ENCODE measurements at places on chromosomes 1 and 21.

DNA sequence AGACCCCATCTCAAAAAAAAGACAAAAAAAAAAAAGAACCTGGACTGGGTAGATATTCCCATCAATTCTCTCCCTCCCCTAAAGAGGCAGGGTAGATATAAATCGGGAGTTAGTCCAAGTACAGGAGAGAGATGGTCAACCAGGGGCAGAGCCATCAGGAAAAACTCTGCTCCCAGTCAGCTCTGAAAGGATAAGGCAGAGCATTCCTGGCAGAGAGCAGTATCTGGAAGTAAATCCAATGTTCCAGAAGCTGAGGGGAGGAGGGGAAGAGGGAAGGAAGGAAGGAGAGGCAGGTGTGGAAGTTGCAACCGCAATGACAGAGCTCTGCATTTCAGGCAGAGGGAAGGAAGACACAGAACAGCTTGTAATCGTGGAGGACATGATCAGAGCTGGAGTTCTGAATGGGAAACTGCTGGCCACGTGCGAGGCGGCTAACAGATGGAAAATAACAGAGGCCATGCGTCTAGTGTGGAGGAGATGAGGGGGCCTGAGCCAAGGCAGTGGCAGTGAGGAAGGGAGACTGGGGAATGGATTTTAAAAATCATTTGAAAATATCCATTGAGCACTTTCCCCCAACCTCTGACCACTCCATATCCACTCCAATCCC, 15.3 kb upstream of the VWA5B1 start:
- no peak for DNase-seq

- no peak for DNase-seq
These were observed 7.4 kb downstream of the LDLRAP1 start for GRCh38 chr1:25550683-25551310.

DNA sequence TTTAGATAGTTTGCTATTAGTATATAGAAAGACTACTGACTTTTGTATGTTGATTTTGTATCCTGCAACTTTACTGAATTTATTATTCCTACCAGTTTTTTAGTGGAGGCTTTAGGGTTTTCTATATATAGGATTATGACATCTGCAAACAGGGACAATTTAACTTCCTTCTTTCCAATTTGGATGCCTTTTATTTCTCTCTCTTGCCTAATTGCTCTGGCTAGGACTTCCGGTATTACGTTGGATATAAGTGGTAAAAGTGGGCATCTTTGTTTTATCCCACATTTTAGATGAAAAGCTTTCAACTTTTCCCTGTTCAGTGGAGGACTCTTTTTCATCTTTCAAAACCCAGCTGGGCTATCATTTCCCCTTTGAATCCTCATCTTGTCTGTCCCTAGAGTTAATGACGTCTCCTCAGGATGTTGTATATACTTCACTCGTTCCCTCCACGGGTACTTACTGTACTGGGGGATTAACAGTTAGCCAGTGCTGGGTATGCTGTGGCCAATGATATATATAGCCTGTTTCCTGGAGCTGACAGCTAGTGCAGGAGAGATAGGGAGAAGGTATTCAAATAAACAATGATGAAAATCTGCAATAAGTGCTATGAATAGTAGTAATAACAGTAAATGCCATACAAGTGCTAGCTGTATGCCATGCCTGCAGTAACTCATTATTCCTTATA, 9.8 kb downstream of the ACOT11 start:
- no peak for DNase-seq

- DNase-seq: no peak
These were observed 42.7 kb downstream of the ITSN1 start for GRCh38 chr21:33684923-33685560.

GRCh38 chr1:154829062-154829461, 41.0 kb downstream of the KCNN3 start:
- DNase-seq: no peak

- DNase-seq: no peak
These were observed 506 bp downstream of the C1orf50 start for GRCh38 chr1:42767510-42768000.

DNA sequence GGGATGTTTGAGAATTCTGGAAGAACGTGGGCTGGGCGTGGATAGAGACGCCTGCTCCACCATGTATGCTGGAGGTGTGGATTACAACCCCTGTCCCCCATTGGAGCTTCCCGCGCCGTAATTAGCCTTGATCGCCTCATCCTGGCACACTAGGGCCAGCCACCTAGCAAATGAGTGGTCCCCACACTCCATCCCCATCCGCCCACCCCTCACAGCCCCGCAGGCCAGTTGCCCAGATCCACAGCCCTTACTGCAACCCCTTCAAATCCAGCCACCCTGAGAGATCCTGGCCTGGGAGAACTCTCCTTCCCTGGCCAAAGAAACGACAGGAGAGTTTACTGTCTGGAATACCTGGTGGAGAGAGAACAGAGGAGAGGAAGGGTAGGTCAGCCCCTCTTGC, 375 bp upstream of the GJA4 start:
- no peak for DNase-seq

- no peak for DNase-seq
These were observed 22.0 kb downstream of the UBIAD1 start for GRCh38 chr1:11294951-11295350.

- no peak for DNase-seq
These were observed 22.8 kb upstream of the ABCA4 start for GRCh38 chr1:94143809-94144176.

GRCh38 chr1:199282751-199283305, 644.0 kb downstream of the PTPRC start:
- DNase-seq: no peak

DNA sequence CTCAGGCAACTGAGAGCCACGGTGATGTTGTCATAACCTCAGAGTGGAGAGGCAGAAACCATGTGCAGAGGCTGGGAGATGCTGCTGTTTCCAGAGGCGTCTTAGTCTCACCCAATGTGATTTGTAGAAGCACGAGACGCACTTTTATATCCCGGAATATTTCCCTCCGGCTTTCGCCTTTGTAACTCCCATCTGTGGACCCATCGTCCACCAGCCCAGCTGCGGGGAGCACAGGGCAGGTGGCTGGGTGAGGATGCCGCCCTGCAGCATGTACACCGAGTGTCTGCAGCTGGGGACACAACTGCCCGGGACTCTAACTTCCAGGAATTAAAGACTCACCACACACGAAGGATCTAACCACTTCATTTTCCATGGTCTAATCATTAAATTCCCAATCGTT, 43.5 kb downstream of the UBASH3A start:
- no peak for DNase-seq

- no peak for DNase-seq
These were observed 242.4 kb downstream of the PLPP3 start for GRCh38 chr1:56336982-56337381.

DNA sequence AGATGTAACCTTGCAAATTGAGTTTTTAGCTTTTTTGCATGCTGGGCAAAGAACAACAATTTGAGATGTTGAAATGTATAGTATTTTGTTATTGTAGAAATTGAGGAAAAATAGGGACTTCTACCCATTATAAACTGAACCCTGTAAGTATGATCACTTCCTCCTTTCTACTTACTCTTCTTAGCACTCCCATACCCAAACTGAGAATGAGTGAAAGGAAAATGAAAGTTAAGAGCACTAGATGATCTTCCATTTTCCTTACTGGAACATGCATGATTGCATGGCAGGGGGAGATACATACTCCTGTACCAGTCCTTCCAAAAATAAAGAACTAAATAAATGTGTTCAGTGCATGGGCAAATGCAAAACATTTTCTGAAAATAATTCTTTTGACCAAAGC, 107.4 kb upstream of the KIAA1614 start:
- no peak for DNase-seq

GRCh38 chr1:119968068-119968492, 71.8 kb upstream of the ADAM30 start:
- peak; percentile 67 for DNase-seq

DNA sequence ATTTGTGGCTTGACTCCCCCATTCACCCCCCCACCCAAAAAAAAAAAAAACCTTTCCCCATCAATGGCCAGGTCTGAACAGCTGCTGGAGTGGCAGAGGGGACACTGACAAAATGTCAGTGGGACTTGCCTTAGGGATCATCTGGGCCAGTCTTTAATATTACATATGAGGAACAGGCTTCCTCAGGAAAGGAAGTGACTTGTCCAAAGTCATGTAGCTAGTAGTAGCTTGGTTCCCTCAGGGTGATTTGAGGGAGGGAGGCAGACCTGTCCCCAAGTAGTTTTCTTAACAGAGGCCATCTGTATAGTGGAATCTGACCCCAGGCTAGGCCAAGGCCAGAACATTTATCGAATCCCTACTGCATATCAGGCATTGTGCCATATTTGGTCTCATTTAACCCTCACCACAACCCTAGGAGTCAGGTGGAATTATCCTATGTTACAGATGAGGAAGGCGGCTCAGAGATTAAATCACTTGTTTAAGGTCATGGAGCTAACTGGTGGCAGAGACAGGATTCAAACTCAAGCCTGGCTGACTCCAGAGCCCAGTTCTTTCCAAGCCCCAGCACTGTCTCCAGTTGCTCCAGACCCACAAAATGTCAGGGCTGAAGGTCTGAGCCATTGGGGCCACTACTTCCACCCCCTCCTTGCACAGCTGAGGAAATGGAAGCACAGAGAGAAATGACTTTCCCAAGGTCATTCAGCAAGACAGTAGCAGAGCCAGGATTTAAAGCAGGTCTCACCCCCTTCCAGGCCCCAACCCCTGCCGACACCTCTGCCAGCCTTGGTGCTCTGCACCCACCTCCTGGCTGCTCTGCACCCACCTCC, 10.4 kb downstream of the ZBTB7B start:
- no peak for DNase-seq

GRCh38 chr1:73537400-73537799, 660.6 kb downstream of the LRRIQ3 start:
- DNase-seq: no peak

- DNase-seq: no peak
These were observed 576.6 kb downstream of the NPHP4 start for GRCh38 chr1:5415606-5416005.

DNA sequence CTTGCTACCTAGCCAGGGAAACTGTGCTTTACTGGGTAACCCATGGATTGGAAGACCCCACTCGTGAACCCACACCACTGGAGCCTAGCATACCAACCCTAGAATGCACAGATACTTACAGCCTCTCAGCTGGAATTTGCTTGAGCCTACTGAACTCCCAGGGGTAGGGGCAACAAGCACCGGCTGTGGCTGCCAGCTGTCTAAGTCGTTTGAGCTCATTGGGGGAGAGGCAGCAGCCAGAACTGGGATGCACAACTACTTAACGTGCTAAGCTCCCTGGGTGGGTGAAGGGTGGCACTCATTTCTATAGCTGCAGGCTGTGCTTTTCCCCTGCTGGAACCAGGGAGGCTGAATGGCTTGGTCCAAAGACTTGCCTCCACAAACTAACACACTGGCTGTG, 212.4 kb downstream of the ZNF648 start:
- no peak for DNase-seq

DNA sequence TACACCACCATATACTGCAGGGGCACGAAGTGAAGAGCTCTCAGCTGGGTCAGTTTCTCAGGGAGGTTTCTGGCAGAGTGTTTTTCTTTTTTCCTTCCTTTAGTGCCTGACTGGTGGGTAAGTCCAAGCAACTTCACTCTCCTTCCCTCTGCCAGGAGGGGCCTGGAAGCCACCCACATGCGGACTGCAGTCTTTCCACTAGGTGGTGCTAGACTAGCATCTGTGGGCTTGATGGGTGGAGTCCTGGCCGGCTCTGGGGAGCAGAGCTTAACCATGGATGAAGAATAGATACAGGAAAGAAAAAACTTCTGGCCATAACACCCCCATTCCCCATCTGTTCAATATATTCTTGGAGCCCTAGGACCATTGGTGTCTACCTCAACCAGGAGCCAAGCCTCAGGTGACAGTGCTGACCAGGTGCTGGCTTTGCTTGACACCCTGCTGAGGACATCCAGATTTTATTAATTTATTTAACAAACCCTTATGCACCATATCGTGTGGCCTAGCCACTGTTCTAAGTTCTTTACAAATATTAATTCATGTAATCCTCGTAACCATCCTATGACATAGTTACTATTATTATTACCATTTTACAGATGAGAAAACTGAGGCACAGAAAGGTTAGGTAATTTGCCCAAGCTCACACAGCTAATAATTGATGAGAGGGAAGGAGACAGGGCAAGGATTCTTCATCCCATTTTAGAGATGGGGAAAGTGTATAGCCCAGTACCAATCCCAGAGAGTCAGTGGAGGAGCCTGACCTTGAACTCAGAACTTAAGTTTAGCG, 126.7 kb upstream of the CSF3R start:
- DNase-seq: no peak

DNA sequence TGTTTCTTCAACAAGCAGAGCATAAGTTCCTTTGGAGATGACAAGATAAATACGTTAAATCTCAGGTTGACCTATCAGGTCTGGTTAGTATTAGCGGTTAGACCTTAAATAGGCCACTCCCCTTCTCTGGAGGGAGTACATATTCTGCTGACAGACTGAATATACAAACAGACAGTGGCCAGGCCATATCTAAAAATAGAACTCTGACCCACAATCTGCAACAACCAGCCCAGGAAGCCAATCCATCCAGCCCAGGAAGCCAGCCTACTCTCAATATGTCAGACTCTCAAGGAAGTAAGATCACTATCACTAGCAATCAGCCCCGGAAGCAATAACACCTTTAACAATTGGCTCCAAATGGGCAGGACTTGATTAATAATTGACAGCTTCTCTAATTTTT, 6.7 kb downstream of the IL20 start:
- no peak for DNase-seq

GRCh38 chr1:38344716-38345115, 298.1 kb upstream of the POU3F1 start:
- no peak for DNase-seq

DNA sequence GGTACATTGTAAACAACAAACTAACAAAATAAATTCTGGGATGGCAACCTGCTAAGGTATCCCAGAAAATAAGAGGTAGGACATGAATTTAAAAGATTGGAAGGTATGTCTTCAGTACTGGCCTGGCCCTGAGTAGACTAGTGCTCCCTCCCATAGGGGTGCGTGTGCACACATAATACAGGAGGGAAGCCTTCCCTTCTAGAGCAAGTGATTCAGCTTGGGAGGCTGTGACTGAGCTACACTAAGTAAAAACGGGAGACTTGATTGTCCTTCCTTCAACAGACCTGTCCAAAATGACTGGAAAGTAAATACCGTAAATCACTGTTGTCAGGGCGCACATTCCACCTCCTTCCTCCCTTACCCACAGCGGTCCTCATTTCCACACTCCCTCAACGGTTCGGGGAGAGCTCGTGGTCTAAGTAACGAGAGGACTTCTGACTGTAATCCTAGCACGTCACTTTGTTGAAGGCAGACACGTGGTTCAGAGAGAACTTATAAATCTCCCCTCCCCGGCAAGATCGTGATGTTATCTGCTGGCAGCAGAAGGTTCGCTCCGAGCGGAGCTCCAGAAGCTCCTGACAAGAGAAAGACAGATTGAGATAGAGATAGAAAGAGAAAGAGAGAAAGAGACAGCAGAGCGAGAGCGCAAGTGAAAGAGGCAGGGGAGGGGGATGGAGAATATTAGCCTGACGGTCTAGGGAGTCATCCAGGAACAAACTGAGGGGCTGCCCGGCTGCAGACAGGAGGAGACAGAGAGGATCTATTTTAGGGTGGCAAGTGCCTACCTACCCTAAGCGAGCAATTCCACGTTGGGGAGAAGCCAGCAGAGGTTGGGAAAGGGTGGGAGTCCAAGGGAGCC, at the start of gene TGFB2:
Gene TGFB2, plus strand, starts transcription at position 523 of the 859 bp plus-strand sequence. CDS start 1,366 bp downstream, outside the sequence.
- no peak for DNase-seq

GRCh38 chr1:95926331-95926730, 692.3 kb downstream of the RWDD3 start:
- DNase-seq: no peak

GRCh38 chr1:113981962-113982931, 3.0 kb downstream of the OLFML3 start:
- DNase-seq: no peak

Data from activated gamma-delta T cell treated with anti-CD3 and anti-CD28 coated beads, Interleukin-2, amount 50 U/mL, for 16 hours (primary cell).